Activated effector memory CD4-positive, alpha-beta T cell treated with Interleukin-2 at 50 U/mL for 16 hours (primary cell): ENCODE measurements at places on chromosomes 3 and 15.

- DNase-seq: no peak
Observed at GRCh38 chr3:13501521-13501920, 21.4 kb downstream of the HDAC11 start.

- no peak for DNase-seq
Observed at GRCh38 chr3:164465172-164465571, 613.1 kb downstream of the SI start.

GRCh38 chr3:62046326-62046725 lies 327.0 kb downstream of the FEZF2 start:
- no peak for DNase-seq

DNA sequence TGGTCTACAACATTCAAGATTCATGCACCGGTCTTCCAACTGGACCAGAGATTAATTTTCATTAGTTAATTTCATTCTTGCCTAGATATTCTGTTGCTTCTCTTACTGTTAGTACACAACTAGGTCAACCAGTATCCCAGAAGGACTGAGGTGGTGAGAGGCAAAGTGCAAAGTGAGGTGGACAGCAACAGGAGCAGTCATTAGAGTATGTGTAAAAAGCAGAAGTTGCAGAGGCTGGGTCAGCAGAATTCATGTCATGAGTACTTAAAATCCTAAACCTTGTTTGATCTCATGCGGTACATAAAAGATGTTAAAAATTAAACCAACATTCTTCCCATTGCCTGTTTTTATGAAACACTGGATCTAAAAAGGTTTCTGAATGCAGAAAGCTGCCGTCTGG lies 46.7 kb downstream of the PARP14 start:
- no peak for DNase-seq

DNA sequence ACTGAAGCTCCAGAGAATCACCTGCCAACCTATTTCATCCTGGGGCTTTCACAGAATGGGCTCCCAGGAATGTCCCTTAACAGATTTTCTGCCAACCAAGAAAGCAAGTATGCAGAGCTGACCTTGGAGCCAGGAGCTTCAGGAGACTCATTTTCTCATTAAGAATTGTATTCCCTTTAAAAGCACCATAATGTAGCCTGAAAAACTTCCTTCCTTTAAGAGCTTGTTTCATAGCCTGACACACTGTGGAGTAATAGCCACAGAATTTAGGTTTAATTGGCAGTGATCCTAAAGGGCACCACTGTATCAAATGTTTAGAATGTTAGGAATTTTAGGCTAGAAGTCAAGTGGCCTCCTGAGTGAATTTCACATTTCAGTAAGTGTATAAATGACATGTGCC lies 309.8 kb downstream of the GBE1 start:
- no peak for DNase-seq
